ENCODE measurements at places on chromosomes 12 and 14. TPM values are rescaled to one million over a fixed set of nuclear protein-coding genes. Genes with fewer than 3 reads are reported as not detected.

Gene GPRC5D
- 0.25 TPM for total RNA-seq

Gene TPH2
- total RNA-seq, result not detected

Gene MIP
- total RNA-seq, result not detected

Gene KCNC2
- total RNA-seq, result not detected

Gene SDSL
- 17.0 TPM for total RNA-seq

Gene SMIM41
- 0.13 TPM for total RNA-seq

Gene GZMH
- not detected for total RNA-seq

Gene RASAL1
- not detected for total RNA-seq

Gene GPX2
- total RNA-seq, result 0.12 TPM

Gene BMAL2
- total RNA-seq, result 48.9 TPM

Gene SLC10A1
- total RNA-seq, result not detected

Gene RFX4
- not detected for total RNA-seq

Gene DACT1
- 5.3 TPM for total RNA-seq

Gene KIF26A
- total RNA-seq, result 0.06 TPM

Gene KDM5A
- total RNA-seq, result 59.5 TPM

Gene FOXM1
- 9.3 TPM for total RNA-seq

Gene GPR84
- not detected for total RNA-seq

Gene NCKAP5L
- 12.8 TPM for total RNA-seq

Gene RTN1
- total RNA-seq, result 2.9 TPM

Gene DTX1
- total RNA-seq, result not detected

Gene CTSG
- not detected for total RNA-seq

Gene LRP6
- 45.0 TPM for total RNA-seq

Gene PIANP
- total RNA-seq, result 0.13 TPM

Gene RERG
- 0.12 TPM for total RNA-seq

Gene SLC39A5
- total RNA-seq, result not detected

Gene NTN4
- total RNA-seq, result 347 TPM

Gene CCNT1
- 19.6 TPM for total RNA-seq
